SK-MEL-5 (cell line): ENCODE measurements at places on chromosomes 4 and X. TPM values are rescaled to one million over a fixed set of nuclear protein-coding genes. Genes with fewer than 3 reads are reported as not detected.
A peak's percentile ranks its signal among the peaks of the same experiment; 100 is the strongest.

Gene RAB41
- total RNA-seq, result not detected in 2 replicates

Gene GPR173
- not detected in 2 replicates for total RNA-seq

Gene ZCCHC4
- total RNA-seq, result 8.9 and 9.3 TPM in 2 replicates

Gene ESX1
- 0.24 and 0.34 TPM in 2 replicates for total RNA-seq

Gene CLCN4
- total RNA-seq, result 1.8 and 4.1 TPM in 2 replicates

Gene MTCP1
- 16.9 and 20.7 TPM in 2 replicates for total RNA-seq

Gene TIGD2
- total RNA-seq, result 15.2 and 15.9 TPM in 2 replicates

Gene PRKG2
- total RNA-seq, result not detected in 2 replicates

Gene LDOC1
- total RNA-seq, result 3.4 and 5.6 TPM in 2 replicates

Gene SLC9B1
- 1.3 and 3.4 TPM in 2 replicates for total RNA-seq

Gene GC
- total RNA-seq, result not detected in 2 replicates

Gene SUPT20HL1
- not detected in 2 replicates for total RNA-seq

Gene PLAC1
- 1.6 and 1.7 TPM in 2 replicates for total RNA-seq

Gene PDGFRA
- total RNA-seq, result 0.96 and 1.3 TPM in 2 replicates

DNA sequence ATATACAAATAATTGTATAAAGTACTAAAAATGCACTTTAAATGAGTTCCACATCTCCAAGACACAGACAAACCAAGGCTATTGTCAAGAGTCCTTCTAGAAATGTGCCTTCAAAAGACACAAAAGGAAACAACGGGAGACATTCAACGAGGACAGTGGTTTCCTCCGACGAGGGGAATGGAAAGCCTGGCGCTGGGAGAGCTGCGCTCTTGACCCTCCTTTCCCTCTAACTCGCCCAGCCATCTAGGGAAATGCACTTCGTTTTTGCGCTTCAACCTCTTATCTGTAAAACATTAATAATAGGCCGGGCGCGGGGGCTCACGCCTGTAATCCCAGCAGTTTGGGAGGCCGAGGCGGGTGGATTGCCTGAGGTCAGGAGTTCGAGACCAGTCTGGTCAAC lies 37.0 kb downstream of the ZFP42 start:
- DNase-seq, result no peak

DNA sequence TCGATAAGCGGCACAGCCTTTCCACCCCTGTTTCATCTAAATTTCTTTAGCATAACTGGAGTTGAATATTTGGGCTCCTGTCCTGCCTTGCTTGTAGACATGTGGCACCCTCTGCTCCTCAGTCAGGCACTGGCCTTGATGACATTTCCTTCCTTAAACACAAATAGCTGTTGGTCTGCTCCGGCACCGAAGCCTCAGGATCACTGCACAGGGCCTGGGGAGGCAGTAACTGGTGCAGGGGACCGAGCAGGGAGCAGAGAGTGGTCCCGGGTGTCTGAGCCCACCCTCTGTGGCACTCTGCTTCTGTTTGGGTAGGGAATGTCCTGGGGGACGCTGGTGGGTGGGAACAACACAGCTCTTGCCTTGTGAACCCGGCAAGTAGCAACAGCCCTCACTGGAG lies 13.6 kb downstream of the RGS12 start:
- no peak for DNase-seq

DNA sequence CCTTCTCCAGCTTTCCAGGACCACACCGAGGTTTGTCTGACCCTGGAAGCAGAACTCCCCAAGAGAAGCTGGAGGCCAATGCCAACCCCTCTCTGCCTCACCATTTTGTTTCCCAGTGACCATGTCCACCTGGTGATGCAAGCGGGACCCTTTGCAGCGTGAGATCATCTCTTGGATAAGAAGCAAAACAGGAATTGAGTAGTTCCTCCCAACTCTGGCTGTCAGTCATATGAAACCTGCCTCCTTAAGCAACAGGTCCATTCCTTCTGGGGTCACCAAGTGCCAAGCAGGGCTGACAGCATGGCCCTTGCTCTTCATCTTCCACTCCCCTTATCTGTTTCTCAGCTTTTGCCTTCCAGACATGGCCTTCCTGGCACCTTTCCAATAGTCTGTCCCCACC lies 41.3 kb upstream of the MTM1 start:
- DNase-seq, result no peak

GRCh38 chr4:41009411-41009810 lies 204.9 kb downstream of the APBB2 start:
- DNase-seq, result peak; percentile 28

DNA sequence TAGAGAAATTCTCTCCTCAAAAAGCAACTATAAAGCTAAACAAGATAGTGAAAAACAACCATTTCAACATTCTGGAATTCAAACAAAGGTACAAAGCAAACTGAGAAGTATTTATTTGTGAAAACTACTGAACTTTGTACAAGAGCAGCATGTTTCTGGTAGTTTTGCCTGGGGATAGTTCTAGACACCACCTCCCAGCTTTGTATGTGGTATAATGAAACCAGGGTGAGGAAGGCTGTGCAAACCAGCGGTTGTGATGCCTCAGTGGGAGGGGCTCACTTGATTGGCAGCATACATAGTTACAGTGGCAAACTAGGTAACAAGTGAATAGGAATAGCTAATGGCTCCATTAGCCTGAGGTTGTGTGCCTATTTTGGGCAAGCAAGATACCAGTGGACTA lies 18.6 kb upstream of the FRMD7 start:
- no peak for DNase-seq

DNA sequence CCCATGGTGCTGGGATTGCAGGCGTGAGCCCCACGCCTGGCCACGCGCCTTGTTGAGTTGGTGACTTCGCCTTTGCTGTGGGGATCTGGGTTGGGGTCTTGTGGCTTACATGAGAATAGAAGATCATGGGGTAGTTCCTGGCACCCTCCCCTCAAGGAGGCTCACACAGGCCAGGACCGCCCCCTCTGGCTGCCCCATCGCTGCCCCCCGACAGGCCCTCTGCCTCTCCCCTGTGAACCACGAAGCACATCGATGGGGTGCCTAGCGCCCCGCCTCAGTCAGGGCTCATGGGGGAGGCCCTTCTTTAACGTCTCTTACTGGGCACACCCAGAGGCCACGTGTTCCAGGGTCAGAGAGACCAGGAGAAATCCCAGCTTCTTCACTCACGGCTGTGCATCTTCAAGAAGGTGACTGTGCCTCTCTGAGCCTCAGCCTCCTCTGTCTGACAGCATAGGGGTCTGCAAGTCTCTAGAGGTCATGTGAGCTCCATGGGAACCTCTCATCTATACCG lies 23.6 kb upstream of the SPON2 start:
- DNase-seq, result no peak

GRCh38 chr4:113603911-113604310 lies 157.6 kb downstream of the CAMK2D start:
- no peak for DNase-seq

GRCh38 chr4:22071749-22072148 lies 123.2 kb upstream of the KCNIP4 start:
- peak; percentile 29 for DNase-seq

GRCh38 chr4:57426779-57427395 lies 316.7 kb upstream of the IGFBP7 start:
- DNase-seq, result peak; percentile 76

DNA sequence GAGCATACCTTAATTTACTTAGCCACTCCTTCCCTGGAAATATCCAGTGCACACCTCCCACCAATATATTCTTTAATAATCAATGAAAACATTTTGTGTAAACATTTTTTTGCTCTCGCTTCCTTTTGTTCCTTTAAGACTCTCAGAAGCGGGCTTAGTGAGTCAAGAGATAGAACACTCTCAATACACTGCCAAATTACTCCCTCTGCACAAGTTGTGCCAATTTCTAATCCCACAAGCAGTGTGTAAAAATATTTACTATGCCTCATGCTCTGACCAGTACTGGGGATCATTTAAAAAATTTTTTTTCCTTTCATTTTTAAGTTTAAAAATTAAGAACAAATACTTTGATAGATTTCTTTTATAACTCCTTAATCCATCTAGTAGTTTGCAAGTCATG lies 5.1 kb downstream of the MORF4L2 start:
- DNase-seq, result no peak

GRCh38 chrX:151151665-151152267 lies 24.6 kb upstream of the GPR50 start:
- DNase-seq, result peak; percentile 63

GRCh38 chr4:170030121-170030520 lies 3.9 kb upstream of the MFAP3L start:
- no peak for DNase-seq

DNA sequence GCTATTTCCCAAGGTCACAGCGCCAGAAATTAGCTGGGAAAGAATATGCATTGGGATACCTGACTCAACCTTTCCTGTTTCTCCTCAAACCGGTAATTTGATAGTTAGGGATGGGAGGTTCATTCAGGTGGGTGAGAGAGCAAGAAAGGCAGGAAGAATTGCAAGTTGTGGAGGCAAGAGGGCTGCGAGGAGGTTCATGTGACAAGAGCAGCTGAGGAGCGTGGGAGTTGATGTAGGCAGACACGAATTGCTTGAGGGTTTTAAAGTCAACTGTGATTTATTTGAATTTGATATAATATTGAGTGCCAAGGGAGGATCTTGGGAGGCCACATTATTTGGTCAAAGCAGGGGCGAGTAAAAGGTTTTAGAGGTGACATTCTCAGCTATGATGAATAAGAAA lies 329.0 kb downstream of the STIM2 start:
- DNase-seq, result no peak

GRCh38 chr4:169800541-169800940 lies 42.8 kb upstream of the HPF1 start:
- peak; percentile 46 for DNase-seq

GRCh38 chr4:57378766-57379165 lies 268.6 kb upstream of the IGFBP7 start:
- DNase-seq, result no peak

DNA sequence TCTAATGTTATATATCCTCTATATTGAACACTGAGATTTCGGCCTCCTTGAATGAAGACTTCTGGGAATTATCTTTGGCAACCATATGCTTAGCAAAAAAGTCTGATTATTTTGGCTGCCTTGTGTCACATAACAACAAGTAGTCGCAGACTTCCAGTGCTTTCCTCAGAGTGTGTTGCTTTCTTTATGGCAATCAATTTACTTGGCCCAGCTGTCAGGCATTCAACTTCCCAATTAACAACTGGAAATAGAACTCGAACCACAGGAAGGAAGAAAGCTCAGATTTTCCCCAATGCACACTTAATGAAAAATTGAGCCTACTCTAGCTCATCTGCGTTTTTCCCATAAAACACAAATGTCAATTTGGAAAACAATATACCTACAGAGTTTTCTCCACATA lies 71.6 kb downstream of the ZNF827 start:
- DNase-seq, result no peak

GRCh38 chr4:46385946-46386345 lies 4.0 kb downstream of the GABRA2 start:
- DNase-seq, result no peak

DNA sequence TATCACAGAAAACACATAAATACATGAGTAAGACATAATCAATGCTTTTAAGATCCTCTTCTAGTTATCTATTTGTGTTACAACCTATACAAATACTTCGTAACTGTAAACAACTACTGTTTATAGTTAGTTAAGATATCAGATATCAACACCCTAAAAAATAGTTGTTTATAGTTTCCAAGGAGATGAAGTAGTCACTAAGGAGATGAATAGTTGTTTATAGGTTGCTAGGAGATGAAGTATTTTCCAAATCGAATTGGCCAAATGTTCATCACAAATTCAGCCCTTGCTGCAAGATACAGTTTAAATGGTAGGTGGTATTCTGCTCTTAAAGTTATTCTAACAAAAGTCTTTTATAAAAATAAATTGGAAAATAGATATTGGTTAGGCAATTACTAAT lies 618.2 kb upstream of the PCDH10 start:
- DNase-seq, result no peak

DNA sequence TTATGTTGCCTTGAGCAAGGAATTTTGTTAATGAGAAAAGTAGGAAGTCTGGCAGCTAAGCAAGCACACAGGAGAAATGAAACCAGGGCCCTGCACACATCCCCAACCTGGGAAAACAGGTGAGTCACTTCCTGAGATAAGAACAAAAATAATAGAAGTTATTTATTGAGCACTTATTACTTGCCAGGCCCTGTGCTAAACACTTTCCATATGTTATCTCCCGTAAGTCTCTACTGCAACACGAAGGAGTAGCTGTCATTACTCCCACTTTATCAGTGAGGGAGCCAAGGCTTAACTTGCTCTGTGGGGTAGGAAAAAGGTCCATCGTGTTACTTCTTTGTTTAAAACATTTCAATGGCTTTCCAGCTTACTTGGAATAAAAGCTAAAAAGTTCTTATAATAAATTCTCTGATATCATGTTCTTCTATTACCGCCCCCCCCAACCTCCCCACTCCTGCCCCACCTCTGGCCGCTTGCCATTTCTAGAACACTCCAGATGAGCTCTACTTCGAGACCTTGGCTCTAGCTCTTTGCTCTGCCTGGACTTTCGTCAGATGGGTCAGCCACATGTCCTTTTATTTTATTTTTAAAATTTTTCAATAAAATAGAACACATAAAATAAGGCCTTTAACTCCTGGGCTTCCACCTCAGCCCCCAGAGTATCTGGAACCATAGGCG lies 36.3 kb upstream of the PLAC8 start:
- DNase-seq, result no peak

- no peak for DNase-seq
These were observed 954.6 kb upstream of the LCORL start for GRCh38 chr4:18975916-18976808.

GRCh38 chr4:83118869-83119268 lies 4.3 kb upstream of the PLAC8 start:
- DNase-seq, result no peak

GRCh38 chr4:54545663-54546424 lies 111.9 kb upstream of the KIT start:
- no peak for DNase-seq

- no peak for DNase-seq
These were observed 105.8 kb upstream of the C1QTNF7 start for GRCh38 chr4:15322006-15322405.

GRCh38 chr4:184937030-184937710 lies 81.1 kb upstream of the HELT start:
- DNase-seq, result no peak

- DNase-seq, result no peak
These were observed 162.7 kb downstream of the NAF1 start for GRCh38 chr4:163003979-163004378.

GRCh38 chr4:129350834-129351721 lies 255.1 kb downstream of the C4orf33 start:
- DNase-seq, result no peak

DNA sequence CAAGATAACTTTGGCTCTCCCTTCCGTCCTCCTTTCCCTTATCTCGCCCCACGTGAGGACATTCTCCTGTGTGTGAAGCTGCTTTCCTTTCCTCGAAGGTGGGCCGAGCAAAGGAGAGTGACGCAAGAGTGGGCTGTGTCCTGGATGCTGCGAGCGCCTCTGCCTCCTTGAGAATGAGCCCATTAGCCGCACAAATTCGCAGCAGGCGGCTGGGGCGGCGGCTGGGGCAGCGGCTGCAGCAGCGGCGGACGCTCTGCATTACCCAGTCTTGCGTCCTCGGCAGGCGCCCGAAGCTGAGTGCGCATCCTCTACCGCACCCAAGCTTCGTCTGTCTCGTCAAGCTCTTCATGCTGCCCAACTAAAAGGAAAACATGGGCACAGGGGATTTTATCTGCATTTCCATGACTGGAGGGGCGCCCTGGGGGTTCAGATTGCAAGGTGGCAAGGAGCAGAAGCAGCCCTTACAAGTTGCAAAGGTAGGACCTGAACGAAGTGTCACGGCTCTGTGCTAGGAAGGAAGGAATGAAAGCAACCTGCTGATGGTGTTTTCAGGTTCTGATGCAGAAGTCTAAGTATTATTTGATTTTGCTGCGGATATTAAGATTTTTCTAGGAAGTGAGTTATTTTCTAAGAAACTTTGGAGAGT lies at the start of gene SYNPO2:
Gene SYNPO2, plus strand, starts transcription at position 189 of the 646 bp plus-strand sequence. Its CDS starts 183 bp downstream, at position 372.
- peak; percentile 57 for DNase-seq

- no peak for DNase-seq
These were observed 11.7 kb downstream of the CTAG1B start for GRCh38 chrX:154607370-154607769.

- peak; percentile 66 for DNase-seq
These were observed 529.1 kb upstream of the INTU start for GRCh38 chr4:127103681-127104115.
